ENCODE measurements at places on chromosomes 11 and 22. TPM values are rescaled to one million over a fixed set of nuclear protein-coding genes. Genes with fewer than 3 reads are reported as not detected.

DNA sequence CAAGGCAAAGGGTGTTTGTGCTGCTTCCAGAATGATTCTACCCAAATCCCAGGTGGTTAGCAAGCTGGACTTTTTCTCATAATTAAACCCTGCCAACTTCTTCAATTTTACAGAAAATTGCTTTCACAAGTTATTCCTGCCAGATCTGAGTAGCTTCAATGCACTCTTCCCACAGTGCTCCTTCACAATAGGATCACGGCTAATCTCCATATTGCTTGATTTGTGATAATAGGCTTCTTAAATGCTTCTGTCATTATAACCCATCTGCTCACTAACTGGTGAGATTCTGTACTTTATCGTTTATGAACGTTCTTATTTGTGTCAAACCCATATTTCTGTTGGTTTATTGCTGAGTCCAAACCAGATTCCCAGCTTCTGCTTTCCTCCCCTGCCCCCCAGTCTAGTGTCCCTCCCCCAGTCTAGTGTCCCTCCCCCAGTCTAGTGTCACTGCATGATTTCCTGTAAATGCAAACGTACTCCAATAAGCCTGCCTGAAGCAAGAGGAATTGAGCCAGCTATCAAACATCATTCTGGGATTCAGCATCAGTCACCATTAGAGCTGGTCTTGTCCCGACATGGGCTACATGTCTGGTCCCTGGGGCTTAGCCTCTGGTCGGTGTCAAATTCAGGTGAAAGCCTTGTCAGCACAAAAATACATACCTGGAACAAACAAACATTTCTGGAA, 14.0 kb downstream of the MMP3 start:
- H3K4me3 ChIP-seq, result no peak overlapping the region
- DNase-seq, result no peak
- no peak overlapping the region for H3K27ac ChIP-seq
- H3K27me3 ChIP-seq, result peaks cover 4% of the 10 kb centered on the region
- H3K4me1 ChIP-seq, result no peaks in the 10 kb centered on the region

- H3K27me3 ChIP-seq, result no peaks in the 10 kb centered on the region
- H3K4me1 ChIP-seq, result peaks cover 39% of the 10 kb centered on the region
- no peak overlapping the region for H3K4me3 ChIP-seq
These were observed 7.8 kb downstream of the PPP6R3 start for GRCh38 chr11:68468217-68468828.

DNA sequence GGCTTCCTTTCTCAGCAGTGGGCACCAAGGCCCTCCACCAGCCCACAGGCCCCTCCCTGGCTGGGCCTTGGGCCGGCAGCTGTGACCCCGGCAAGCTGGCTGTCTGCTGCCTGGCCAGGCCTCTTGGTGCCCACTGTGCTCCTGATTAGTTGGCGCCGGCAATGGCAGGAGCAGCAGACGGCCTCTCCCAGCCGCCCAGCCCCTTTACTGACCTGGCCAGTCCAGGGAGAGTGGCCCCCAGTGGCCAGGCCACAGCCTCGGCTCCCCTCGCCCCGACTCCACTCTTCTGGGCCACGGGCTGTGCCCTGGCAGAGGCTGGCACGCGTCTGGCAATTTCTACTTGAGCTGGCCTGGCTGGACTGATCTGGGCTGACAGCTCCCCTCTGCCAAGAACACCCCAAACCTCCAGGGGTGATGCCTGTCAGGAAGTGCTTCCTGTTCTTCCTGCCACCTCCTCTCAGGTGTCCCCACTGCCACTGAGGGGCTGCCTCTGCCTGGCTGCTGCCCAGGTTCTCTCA, 58.1 kb downstream of the CACNA1I start:
- no peak overlapping the region for H3K4me3 ChIP-seq
- H3K4me1 ChIP-seq, result no peaks in the 10 kb centered on the region
- no peak overlapping the region for H3K27ac ChIP-seq

DNA sequence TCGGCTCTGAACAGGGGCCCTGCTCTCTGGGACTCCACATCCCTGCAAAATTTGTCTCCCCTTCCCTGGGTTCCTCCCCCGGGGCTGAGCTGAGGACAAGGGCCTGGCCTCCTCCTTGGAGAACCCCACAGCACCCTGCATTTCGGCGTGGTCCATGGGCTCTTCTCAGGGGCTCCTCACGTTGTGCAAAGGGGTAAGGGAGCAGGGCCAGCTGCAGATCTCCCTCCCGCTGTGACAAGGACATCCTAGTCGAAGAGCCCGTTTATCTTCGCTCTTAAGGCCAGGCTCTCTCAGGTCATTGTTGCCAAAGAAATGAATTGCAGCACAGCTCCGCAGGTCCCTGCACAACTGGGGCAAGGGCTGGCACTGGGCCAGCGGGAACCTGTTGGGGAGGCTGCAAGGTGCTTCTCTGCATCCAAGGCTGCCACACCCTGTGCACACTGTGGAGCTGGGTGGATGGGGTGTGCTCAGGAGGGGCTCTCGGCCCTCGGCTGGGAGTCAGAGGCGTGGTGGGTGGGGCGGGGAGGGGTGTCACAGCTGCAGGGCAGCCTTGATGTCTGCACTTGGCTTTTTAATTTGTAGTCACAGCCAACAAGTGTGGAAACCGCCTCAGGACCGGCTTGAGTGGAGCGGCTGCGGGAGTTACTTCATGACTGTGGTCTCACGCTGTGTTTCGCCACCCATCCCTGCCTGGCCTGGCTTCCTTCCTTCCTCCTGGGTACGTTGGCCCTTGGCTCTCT, 26.6 kb upstream of the SEPTIN5 start:
- no peak overlapping the region for H3K27ac ChIP-seq
- no peaks in the 10 kb centered on the region for H3K27me3 ChIP-seq
- no peak overlapping the region for H3K4me3 ChIP-seq
- DNase-seq, result no peak

- H3K27ac ChIP-seq, result no peak overlapping the region
- no peaks in the 10 kb centered on the region for H3K36me3 ChIP-seq
- DNase-seq, result no peak
- no peak overlapping the region for H3K4me3 ChIP-seq
These were observed 580.0 kb downstream of the SOX6 start for GRCh38 chr11:15776366-15776765.

GRCh38 chr11:15091625-15092024, 18.2 kb downstream of the CALCB start:
- no peaks in the 10 kb centered on the region for H3K4me1 ChIP-seq
- H3K27me3 ChIP-seq, result no peaks in the 10 kb centered on the region
- no peaks in the 10 kb centered on the region for H3K36me3 ChIP-seq
- DNase-seq, result no peak
- H3K4me3 ChIP-seq, result no peak overlapping the region

CCDC87 gene
- total RNA-seq, result 0.30 TPM

RIMBP3C gene
- total RNA-seq, result not detected

DMC1 gene
- total RNA-seq, result 0.65 TPM

DDI1 gene
- not detected for total RNA-seq

GRAP2 gene
- 0.78 TPM for total RNA-seq

UBQLNL gene
- 1.1 TPM for total RNA-seq

NCR3LG1 gene
- total RNA-seq, result 10.1 TPM
